ENCODE measurements at places on chromosomes 6 and 20.

DNA sequence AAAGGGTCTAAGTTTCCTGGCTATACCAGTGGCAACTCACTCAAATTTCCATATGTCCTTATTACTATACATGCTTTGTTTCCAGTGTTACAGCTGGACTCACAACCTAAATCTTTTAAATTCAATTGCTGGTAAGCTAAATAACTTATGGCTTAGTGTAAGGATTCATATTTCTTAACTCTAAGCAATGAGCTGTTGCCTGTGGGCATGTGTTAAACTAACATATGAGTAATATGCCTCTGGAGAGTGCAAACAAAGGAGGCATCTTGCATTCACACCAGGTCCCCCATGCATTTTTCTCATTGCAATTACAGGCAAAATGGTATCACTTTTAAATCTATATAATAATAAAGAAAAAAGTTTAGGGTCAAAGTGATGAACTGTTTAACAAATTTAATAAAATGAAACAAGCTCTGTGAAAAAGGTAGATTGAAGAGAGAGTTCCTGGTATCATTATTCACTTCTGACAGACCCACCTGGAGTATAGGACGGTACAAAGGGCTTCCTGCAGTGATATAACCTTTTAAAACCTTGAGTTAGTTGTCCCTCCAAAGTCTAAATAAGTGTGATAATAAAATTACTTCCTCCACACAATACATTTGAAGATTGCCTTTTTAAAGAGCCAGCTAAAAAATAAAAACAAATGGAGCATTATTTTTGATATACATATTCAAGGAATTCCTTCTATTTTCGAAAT, 57.6 kb upstream of the HMGCLL1 start:
- DNase-seq = no peak

- DNase-seq = no peak
Observed at GRCh38 chr6:44615621-44616020, 228.1 kb downstream of the CDC5L start.

DNA sequence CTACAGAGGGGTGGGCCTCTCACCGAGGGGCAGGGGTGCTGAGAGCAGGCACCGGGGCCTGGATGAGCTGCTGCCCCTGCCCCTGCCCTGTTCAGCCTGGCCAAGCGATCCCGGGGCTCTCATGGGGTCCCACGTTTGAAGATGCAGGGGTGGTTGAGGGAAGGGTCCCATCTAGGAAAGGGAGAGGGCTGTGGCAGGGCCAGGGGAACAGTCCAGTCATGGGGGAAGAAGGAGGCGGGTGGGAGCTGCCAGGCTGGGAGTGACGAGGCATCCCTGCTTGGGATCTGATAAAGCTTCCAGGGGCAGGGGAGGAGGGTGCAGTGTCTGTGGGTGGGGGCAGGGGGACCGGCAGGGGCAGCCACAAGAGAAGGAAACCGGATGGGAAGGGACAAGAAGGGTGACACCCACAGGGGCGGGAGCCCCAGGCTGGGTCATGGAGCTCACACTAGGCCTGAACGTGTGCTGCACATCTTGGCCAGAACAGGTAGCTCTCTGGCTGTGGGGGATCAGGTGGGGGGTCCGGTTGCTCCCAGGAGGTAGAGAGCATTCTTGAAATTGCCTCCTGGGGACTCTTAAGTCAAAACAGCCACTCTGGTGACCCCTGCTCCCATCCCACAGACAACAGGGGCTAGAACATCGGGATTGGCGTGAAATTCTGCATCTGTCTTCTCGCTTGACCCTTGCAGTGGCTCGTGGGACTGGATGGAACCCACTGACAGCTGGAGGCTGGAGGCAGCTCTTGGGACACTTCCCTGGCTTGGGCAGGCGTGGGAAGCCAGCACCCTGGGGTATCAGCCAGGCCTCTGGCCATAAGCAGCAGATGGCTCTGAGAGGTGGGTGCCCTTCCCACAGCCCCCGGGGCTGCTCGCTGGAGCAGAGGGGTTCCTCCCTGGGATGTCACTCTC, 58.0 kb upstream of the GATA5 start:
- no peak for DNase-seq

DNA sequence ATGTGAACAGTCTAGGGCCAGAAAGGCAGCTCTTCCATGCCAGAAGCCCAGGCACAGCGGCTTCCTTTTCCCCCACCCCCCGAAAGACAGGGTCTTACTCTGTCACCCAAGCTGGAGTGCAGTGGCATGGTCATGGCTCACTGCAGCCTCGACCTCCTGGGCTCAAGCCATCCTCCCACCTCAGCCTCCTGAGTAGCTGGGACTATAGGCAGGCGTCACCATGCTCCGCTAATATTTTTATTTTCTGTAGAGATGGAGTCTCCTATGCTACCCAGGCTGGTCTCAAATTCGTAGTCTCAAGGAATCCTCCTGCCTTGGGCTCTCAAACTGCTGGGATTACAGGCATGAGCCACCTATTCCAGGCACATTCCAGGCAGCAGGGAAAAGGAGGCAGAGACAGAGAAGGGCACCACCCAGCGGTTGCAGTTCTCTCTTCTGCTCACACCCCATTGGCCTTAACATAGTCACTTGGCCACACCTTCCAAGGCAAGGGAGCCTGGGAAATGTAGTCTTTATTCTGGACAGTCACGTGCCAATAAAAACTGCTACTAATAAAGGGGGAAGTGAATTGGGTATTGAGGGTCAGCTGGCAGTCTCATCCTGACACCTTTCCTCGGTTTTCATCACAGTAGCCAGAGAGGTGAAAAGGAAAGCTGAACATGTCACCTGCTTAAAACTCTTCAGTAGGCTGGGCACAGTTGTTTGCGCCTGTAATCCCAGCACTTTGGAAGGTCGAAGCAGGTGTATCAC, 205.9 kb downstream of the ZMYND8 start:
- peak; percentile 42 for DNase-seq

- DNase-seq = no peak
Observed at GRCh38 chr6:44775121-44775520, 387.6 kb downstream of the CDC5L start.

DNA sequence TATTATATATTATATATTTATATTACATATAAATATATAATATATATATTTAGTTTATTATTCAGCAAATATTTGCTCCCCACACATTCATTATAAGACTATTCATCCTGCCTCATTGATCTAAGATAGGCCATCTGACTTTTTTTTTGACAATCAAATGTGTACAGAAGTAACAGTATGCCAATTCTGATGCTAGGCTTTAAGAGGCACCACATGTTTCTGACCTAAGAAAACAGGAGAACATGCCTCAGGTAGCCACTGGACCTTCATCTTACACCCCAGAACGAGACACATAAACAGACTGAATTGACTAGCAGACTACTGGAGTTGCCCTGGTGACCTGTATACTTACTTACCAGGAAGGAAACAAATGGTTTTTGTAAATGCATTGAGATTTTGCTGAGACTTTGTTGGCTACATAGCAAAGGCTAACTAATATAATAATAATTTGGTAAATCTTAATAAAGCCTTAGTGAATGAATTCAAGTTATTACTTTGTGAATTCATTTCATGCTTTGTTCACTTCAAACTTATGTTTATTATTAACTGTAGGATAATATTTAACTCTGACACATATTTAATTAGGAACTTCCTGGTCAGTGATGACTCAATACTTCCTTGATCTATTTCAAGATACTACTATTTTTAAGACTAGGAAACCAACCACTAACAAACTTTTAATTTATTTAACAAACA, 13.4 kb upstream of the MYO6 start:
- no peak for DNase-seq

- no peak for DNase-seq
Observed at GRCh38 chr6:144477856-144478255, 192.7 kb downstream of the UTRN start.

DNA sequence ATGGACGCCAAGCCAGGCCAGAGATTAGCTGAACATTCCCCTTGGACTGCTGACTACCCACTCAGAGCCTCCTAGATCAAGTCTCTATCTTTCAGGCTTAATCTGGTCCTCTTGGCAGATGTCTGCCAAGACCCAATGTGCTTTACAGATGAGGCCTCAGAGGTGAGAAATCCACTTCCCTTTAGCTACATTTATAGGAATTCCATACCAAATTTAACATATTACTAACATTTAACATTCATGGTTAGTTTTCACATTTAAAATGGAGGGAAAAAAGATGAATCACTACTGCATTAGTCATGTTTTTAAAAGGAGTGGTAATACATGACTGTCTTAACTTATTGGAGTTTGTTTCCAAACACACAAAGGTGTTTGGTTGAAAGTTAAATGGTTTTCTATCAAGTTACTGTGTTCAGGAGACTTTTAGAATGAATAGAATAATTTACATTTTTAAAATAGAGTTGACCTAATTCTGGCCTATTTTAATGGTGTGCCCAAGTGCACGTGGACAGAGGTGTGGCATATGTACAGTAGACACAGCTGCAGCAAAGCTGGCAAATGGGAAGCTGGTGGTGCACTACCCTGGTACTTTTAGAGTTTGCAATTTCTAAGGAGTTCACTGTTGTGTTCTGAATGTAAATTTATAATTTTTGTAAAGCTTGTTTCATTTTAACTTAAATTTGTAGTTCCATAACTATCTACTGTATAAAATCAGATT, 41.9 kb upstream of the CALHM6 start:
- DNase-seq = no peak

- DNase-seq = no peak
Observed at GRCh38 chr6:124303971-124304370, 500.3 kb downstream of the NKAIN2 start.

DNA sequence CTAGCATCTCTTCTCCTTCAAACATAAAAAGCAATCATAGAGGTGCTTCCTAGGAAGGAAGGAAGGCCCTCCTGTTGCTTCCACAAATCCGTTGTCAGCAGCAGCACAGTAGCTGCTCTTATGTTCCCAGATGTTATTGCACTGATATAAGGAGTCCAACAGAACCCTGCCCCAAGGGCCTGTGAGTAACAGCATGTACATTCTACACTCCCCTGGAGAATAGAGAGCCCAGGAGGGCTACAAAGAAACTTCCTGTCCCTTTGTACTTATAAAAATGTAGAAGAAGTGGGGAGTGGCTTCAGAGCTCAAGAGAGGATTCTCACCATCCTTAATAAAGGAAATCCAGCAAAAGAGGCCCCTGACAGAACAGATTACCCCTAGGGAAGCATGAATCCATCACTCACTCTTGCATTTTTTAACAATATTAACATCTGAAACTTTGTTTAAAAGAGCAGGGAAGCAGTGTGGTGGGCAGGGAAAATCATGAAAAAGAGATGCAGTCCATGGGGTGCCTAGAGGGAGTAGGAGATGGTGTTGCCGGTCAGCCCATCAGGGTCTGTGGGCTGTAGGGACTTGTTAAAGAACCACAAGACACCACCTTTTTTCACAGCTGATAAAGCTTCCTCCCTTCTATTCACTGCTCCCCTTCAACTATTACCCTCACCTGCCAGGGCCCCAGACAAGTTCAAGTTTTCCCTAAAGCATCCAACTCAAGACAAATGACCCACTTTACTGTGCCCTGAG, 104.5 kb upstream of the ADGRF1 start:
- no peak for DNase-seq

DNA sequence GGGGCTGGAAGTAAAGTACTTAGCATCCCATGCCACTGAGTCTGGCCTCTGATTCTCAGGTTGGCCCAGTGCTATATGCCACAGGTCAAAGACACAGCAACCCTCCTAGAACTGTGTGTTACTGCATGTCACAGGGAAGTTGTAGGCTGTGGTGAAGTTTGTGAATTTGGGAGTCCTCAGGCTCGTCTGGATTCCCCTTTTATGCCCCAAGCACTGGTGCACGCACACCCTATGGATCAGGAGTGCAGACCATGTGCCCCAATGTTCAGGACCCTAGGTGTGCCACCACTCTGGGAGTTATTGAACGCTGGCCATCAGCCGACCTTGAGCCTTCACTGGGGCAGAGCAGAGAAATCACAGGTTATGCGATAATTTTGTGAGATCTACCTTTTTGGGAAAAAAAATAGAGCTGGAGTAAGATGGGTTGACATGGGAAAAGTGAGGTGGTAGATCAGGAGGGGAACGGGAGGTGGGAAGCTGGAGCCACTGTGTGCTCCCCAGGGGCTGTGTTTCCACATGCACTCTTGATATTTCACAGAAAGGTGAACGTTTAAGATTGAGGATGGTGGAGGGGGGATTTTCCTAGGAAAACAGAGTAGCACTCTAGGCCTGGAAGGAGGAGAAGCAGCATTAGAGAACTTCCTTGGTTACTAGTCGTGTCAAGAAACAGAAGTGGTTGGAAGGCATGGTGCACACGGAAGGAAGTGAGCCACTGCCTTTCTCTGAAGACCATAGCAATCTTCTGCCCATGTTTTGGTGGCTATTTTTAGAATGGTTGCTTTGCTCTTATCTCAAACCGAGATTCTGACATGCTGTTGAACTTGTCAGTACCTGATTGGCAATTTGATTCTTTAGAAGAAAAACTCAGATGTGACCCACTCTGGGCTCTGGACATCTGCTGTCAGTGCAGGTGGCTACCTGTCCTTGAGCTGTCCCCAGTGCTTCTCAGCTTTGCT, 44.1 kb downstream of the DUSP22 start:
- DNase-seq = peak; percentile 42

GRCh38 chr6:158879180-158879579, 60.0 kb upstream of the EZR start:
- DNase-seq = peak; percentile 96

DNA sequence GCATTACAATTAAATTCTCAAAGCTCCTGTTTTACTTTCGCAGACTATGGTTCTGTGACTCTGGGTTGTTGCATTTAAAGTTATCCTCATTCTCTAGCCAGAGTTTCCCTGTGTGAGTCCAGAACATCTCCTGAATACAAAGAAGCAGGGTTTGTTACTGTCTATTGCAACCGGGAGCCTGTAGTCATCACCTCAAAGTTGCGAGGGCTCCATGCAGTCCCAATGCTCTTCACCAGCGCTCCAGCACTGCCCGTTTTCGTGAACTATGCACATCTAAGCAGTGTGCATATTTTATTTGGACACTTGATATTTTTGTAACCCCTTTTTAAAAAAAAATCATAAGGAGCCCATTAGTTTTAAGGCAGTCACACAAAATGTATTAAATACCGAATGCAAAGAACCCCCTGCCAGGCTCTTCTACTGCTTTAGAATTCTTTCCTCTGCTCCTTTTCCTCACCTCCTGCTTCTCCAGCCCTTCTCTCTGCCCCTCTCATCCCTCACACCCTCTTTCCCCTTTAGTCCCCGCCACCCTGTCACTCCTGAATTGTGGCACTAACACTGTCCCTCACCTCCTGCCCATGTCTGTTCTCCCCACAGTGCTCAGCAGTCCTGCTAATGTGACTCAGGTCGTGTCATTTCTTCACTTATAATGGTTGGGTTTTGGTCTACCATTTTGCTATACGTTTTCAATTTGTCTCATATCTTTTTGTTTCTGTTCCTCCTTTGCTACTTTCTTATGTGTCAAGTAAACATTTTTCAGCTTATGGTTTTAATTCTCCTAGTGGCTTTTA, 1.1 kb upstream of the HLA-C start:
- DNase-seq = peak; percentile 71

- DNase-seq = no peak
Observed at GRCh38 chr6:14423330-14423729, 305.8 kb downstream of the CD83 start.

- no peak for DNase-seq
Observed at GRCh38 chr20:40669692-40670091, 19.3 kb downstream of the MAFB start.

All from activated CD4-positive, alpha-beta T cell treated with anti-CD3 and anti-CD28 coated beads, Interleukin-2, Interleukin-6, amounts not matched to agents 100 ng/mL and 50 ng/mL, durations not matched to agents 16 hours and 8 hours (primary cell).